Activated CD4-positive, alpha-beta T cell treated with anti-CD3 and anti-CD28 coated beads for 36 hours (primary cell): ENCODE measurements at places on chromosomes 4 and X. TPM values are rescaled to one million over a fixed set of nuclear protein-coding genes. Genes with fewer than 3 reads are reported as not detected.

Gene PNMA6F
- not detected for total RNA-seq

- no peak overlapping the region for H3K27ac ChIP-seq
- H3K27me3 ChIP-seq = no peaks in the 10 kb centered on the region
- H3K4me1 ChIP-seq = peaks cover 30% of the 10 kb centered on the region
- no peak for DNase-seq
- H3K36me3 ChIP-seq = peaks cover 14% of the 10 kb centered on the region
These were observed 14.0 kb upstream of the UBA6 start for GRCh38 chr4:67714955-67715354.

Gene RADX
- 9.3 TPM for total RNA-seq

GRCh38 chrX:31355206-31355955, 283.5 kb upstream of the FTHL17 start:
- peaks cover 3% of the 10 kb centered on the region for H3K27me3 ChIP-seq
- H3K36me3 ChIP-seq = no peaks in the 10 kb centered on the region
- no peak for DNase-seq
- H3K4me3 ChIP-seq = no peak overlapping the region
- H3K27ac ChIP-seq = no peak overlapping the region

Gene OFD1
- 28.0 TPM for total RNA-seq

Gene MED14
- total RNA-seq = 51.0 TPM

Gene FAM114A1
- 0.32 TPM for total RNA-seq

- H3K27ac ChIP-seq = no peak overlapping the region
- H3K36me3 ChIP-seq = no peaks in the 10 kb centered on the region
- H3K4me3 ChIP-seq = no peak overlapping the region
- no peak for DNase-seq
- no peaks in the 10 kb centered on the region for H3K27me3 ChIP-seq
These were observed 65.6 kb downstream of the CDKL5 start for GRCh38 chrX:18490806-18491555.

Gene DMRTC1B
- 0.18 TPM for total RNA-seq
